ENCODE measurements at places on chromosomes 1 and 21.

GRCh38 chr21:33811167-33812010 is 104.2 kb downstream of the ATP5PO start:
- no peak for DNase-seq

GRCh38 chr1:190936337-190936736 is 458.7 kb upstream of the BRINP3 start:
- DNase-seq = no peak

DNA sequence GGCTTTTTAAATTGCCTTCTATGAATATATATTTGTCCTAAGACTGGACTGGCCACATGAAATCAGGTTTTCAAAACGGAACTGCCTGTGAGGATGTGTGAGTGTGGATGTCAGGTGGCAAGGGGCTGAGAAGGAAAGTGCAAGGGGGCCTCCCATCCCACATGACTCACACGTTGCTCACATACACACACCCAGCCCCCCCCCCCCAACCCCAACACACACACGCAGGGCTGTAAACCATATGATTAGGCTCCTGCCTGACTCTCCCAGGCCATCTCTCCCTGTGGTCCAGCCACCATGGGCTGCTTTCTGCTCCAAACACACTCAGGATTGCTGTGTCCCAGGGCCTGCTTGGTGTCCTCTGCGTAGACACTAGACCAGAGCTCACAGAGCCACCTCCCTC is 22.4 kb downstream of the DEGS1 start:
- DNase-seq = no peak

DNA sequence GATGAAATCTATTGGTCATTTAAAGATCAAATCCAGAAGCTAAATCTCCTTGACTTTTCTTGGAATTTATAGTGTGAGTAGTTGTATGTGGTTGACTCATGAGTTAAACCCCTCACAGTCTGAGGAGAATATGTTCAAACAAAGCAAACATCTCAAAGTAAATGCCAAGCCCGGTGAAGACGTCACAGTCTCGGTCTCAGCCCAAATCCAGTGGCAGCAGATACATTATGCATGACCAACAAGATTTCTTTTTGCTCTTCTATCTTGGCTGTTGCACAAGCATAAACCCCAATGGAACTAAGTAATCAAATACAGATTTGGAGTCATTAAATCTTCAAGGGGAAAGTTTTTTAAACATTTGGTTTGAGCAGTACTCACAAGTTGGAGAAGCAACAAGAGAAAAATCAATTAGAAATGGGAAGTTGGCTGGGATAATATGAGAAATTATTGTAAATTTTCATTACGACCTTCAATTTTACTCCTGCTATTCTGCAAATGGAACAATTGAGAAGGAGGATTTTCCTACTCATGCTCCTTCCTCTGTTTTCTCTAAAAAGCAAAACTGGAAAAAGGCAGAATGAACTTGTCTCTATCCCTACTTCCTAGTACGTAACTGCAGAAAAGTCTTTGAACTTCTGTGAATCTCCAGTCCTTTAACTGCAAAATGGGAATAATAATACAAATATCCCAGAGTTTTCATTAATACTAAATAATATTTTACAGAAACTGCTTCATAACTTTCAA is 575.8 kb downstream of the NUF2 start:
- no peak for DNase-seq

- DNase-seq = no peak
Observed at GRCh38 chr1:9500756-9501754, 38.2 kb upstream of the SLC25A33 start.

GRCh38 chr1:169568497-169568896 is 17.8 kb downstream of the F5 start:
- no peak for DNase-seq

DNA sequence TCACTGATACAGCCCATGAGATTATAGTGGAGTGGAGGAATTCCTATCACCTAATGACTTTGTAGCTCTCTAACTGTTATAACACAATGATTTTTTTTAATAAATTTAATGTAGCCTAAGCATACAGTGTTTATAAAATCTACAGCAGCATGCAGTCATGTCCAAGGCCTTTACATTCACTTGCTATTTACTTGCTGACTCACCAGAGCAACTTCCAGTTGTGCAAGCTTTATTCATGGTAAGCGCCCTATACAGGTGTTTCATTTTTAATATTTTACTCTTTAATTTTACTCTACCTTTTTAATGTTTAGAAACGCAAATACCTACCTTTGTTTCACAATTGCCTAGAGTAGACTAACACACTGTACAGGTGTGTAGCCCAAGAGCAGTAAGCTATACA is 1652.2 kb downstream of the BRINP3 start:
- no peak for DNase-seq

DNA sequence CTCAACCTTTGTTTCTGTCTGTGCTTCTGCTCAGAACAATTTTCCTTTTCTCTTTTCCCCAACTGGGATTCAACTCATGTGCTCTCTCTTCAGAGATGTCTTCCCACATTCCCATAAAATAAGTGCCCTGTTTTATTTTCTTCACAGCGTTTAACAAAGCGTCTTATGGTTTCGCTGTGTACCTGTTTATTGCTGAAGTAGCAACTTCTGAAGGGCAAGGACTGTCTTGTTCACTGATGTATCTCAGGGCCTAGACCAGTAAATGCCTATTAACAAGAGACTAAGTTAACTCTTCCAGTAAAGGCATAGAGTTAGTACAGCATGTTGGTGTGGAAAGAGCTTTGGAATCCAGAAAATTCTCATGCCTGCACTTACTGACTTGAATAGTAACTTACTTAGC is 42.9 kb upstream of the MPZL1 start:
- DNase-seq = no peak

DNA sequence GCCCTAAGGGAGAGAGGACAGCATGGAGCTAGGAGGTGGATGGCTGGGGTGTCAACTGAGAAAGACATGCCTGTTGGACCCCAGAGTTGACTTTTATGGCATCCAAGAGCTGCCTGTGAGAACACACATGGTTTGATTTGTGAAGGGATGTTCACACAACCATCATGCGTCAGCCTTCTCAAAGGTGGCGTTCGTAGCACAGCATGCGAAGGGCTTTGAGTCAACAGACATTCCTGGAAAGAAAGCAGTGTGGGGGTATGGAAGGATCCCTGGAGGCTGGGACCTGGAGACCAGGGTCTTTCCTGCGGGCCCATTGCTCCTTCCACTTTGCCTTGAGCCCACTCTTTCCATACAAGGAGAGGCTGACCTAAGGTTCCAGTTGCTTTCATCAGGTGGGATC is 6.4 kb upstream of the WNT3A start:
- DNase-seq = no peak

DNA sequence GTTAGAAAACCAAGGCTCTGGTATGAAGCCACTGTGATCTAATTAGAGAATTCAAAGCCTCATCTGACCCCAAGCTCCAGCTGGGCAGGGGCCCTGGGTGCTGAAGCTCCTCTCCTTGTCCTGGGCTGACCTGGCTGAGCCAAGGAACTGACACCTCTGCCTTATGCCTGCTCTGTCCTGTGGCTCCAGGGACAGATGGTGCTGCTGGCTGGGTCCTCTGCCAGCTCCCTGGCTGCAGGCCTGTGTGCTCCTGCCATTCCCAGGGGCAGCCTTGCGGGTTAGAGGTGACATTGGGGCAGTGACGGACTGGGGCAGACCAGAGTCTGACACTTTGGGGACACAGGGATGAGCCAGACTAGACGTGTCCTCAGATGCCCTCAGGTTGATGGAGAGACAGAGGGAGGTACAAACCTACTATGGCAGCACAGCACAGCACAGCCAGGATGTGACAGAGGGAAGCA is 11.8 kb downstream of the ACOT11 start:
- DNase-seq = no peak
